ENCODE measurements at places on chromosomes 4 and X.

DNA sequence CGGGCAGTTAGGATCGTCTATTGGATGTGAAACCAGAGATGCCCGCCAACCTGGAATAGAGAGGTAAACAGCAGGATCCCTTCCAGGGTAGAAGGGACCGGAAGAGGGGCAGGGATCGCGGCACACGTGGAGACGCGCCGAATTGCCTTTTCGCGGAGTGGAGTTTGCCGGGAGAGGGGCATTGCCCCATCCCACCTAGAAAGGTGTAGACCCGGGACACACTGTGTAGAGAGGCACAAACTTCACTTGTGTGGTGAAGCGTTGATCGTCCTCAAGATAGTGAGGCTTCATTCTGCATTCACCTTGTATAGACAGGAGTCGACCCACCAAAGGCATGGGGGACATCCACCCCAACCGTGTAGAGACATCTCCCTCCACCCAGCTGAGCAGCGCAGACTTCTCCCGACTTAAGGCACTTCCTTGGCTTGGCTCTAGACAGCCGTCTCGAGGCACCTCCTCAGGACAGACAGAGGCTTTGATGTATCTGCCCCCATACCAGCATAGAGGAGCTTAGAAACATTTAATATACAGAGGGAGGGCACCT lies 410 bp downstream of the GNL3L start:
- no peak for DNase-seq

DNA sequence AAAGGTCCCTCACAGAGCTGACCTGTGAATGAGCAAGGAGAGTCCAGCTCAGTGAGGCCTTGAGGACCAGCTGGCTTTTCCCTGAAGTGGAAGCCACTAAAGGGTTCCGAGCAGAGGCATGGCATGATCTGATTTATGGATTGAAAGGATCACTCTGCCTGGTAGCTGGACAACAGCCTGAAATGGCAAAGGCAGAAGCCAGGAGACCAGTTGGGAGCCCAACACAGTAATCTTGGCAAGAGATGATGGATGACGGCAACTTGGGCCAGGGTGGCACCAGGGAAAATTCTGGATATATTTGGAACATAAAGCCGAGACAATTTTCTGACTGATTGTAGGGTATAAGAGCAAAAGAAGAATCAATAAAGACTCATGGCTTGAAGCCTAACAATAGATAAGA lies 69.3 kb upstream of the STIM2 start:
- DNase-seq: no peak

GRCh38 chr4:40369437-40370274 lies 34.5 kb downstream of the CHRNA9 start:
- no peak for DNase-seq

DNA sequence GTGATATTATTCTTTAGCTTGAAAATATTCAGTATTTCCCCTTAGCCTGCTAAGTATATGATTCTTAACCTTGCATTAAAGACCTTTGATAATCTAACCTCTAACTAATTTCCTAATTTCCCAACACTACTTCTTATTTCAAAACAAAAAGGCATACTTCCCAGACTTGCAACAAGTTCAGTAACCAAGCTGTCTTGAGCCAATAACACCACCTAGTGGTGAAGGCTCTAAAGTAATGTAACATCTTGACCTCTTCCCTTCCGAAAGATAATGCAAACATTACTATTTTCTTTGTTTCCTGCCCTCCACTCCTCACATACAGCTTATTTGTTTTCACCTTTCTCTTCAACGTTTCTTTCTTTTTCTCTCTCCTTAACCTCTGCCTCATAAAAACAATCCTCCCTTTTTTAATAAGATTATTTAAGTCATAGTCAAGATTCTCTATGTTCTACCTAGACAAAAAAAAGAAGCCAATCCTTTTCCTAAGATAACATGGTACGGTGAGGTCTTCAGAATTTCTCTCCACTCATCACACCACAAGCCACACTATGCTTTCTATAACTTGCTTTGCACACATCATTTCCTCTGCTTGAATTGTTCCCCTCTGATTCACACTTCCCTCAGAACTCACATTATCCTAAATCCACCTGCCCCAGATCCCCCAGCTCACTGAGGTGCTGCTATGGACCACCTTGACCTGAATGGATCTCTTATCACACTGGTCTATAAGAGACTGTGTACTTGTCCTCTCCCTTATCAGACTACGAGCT lies 3.5 kb downstream of the FAT1 start:
- peak; percentile 53 for DNase-seq

DNA sequence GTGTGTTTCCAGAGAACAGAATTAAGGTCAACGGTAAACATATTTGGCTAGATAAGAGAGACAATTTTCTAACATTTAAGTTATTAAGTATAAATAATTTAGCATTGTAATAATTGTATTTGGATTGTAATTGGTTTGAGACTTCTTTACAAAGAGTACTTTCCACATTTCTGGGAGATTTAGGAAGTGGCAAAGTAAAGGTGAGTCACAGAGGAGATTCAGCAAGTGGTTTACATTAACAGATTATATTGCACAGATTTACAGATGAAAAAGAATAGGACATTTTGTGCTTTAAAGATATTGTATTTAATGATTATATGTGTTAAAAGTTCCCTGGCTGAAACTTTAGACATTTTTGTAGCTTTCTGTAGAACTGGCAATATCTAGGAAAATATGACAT lies 584.4 kb upstream of the AADAT start:
- DNase-seq: no peak

DNA sequence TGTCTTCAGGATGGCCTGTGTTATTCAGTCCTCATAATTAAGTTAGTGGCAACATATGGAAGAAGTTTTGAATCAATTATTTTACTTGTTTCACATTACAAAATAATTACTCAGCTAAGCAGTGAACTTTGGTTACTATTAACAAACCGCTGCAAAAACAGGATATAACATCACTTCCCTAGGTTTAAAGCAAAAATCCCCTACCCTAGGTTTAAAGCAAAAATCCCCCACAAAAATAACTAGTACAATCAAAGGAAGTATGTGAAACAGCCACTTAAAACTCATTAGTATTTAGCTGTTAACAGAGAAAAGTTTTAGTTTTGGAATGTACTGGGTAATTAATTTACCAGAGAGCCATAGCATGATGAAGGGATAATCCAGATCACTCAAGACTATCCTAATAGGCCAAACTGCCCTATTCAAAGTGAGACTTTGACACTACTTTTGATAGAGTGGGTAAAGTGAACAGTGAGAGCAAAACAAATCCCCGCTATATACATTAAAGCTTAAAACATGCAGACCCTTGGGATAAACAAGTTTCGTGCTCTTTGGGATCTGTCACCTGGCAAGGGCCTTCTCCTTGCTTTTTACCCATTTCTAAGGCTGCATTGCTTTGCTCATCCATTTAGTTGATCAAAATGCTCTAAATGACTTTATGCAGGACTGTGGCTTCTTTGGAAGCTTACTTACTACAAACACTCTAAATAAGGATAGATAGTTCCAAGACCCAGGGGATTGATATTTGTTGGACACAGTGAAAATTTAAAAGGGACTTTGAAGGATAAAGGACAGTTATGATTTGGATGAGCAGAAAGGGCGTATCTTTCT lies 36.4 kb upstream of the GPR174 start:
- DNase-seq: no peak

GRCh38 chr4:121156822-121157769 lies 7.0 kb downstream of the TNIP3 start:
- no peak for DNase-seq

DNA sequence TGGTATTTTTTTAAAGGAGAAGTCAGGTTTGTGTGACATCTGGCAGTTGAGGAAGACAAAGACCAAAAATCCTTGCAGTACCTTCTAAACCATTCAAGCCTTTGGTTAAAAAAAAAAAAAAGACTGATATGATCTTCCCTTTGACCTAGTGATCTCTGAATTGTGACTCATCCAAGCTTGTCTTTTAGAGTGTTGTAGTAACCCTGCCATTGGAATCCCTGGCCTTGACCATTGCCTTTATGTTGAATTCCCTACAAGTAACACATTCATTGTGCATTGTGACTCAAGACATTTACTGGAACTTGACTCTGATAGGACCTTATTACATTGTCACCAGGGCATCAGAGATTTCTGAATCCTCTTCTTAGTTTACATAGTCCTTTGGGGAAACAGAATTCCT lies 1469.0 kb downstream of the TECRL start:
- DNase-seq: no peak

- DNase-seq: peak; percentile 18
Observed at GRCh38 chr4:6772223-6772928, 10.2 kb upstream of the KIAA0232 start.
